ENCODE measurements at places on chromosomes 4 and X.

DNA sequence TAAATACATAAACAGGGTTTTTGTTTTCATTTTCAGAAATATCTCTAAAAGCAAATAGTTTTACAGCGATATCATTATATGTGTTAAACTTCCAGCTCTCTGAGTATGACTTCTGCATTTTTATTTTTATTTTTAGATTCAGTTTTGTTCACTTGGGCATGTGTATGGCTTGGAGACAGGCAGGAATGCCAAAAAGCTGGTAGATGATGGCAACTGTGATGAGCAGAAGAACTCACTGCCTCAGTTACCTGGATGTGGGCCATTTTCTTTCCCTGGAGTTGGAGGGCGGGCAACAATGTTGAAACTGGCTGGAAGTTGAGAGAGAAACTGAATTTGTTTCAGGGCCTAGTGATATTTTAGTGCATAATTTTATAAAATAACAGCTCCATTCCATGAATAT lies 266.4 kb downstream of the ARHGAP24 start:
- DNase-seq: no peak

DNA sequence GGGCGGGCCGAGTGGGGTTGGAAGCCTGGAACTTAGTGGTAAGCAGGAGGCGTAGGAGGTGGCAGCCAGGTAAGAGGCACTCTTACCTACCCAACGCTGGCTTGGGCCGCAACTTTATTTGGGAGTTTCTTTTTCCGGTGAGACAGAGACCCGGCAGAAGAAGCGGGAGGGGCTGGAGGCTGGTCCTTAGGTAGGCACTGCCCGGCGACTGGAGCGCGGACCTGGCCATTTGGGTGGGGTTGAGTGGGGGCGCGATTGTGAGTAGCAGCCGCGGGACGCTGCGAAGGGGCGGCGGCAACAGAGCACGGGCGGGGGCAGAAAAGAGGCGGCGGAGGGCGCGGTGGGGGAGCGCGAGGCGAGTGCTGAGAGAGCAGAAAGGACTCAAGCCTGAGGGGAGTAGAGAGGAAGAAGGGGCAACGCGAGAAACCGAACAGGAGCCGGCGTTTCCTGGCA lies 334 bp upstream of the POU4F2 start:
- no peak for DNase-seq

DNA sequence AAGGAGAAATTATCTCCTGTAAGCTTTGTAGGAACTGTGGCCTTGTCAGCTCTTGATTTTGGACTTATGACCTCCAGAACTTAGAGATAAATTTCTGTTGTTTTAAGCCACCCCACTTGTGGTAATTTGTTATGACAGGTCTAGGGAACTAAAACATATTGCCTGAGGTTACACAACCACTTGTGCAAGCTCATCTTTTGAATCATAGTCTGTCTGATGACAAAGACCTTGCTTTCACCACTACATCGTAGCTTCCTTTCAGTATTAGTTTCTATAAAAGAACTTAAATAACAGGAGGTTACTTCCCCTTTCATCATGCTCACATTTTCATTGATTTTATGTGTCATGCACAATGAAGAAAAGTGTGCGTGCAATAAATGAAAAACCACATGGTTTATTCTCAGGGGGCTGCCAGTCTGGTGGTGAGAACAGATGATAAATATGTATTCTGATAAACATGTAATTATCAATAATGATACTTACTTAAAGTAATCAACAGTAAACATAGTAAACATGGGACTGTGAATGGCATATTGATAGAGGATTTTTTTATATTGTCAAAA lies 690.0 kb upstream of the HS3ST1 start:
- no peak for DNase-seq

DNA sequence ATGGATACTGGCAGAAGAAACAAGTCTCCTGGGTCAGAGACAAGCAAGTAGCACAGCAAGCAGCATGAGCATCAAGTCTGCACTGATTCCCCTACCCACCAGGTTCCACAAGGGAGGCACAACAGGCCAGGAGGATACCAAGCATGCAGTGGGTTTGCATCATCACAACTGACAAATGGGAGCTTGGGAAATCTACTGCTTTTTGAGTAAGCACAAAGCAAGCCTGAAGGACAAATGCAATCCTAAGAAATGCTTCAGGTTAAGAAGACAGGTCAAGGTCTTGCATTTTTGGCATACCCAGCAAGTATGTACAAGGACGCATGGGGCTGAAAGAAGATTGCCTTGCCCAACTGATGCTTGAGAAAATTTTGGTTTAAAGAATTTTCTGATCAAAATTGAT lies 279.6 kb downstream of the PDGFC start:
- DNase-seq: no peak

DNA sequence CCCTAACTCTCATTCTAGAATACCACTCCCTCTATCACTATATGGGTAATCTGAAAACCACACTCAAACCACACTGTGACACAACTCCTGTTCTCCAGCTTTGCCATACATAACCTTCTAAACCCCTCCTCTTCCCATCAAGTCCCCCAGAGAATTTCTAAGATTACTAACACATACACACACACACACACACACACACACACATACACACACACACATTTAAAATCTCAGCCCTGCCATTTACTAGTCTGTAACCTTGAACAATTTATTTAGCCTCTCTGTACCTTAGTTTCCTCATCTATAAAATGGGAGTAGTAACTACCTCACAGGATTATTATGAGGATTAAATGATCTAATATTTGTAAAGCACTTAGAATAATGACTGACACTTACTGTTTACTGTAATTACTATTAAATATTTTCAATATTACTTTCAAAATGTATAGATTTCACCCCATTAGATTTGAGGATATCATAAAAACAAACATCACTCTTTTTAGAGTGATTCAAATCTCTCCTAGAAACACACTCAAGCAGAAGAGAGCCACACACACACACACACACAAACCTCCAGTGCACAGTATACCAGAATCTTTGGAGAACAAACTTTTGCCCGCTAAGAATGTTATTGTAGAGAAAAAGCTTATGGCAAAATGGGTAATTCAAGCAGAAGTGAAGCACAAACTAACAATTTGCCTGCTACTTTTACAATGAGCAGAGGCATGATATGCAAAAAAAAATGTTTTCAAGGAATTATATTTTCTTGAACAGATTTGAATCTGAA lies 3.8 kb downstream of the ANKRD50 start:
- no peak for DNase-seq

DNA sequence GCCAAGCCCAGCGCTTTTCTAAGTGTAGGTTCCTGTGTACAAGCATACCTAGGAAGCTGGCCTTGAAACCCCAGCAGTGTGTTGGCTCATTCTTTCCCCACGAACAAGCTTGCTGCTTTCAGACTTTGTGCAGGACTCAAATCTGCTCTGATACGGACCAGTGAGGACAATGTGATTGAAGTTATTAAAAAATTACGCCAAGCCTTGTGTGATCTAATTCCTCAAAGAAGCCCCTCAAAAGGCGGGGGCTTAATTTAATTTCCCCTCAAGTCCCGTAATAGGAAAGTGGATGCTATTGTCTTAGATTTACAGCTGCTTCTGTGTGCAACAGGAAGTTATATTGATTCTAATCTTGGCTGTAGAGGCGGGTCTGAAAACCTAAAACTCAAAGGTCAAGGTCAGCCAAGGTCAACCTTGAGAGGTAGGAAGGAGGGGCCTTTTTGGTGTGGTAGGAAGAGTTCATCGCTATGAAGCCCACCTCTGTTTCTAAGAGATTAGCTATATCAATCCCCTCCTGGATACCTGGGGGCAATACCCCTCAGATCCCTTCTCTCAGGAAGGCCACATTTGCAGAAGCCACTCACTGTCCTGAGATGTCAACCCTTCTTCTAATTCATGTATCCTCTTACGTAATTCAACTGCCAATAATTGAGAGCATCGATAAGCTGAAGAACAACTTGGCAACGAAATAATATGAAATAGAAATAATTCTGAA lies 45.1 kb downstream of the TBC1D9 start:
- no peak for DNase-seq

DNA sequence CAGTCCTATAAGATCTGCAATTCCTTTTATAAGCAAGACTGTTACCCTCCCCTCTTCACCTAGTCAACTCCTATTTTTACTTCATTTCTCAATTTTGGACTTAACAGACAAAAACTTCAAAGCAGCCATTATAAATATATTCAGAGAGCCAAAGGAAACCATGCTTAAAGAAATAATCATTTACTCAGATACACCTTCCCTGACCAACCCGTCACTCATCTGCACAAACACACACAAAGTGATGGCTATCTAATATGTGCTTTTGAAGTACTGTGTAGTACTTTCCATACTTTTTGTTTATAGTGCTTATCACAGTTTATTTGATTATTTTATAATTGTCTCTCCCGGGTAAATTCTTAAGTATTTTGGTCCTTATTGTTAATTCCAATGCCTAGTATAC lies 117.2 kb downstream of the TBC1D19 start:
- DNase-seq: no peak

- no peak for DNase-seq
These were observed 52.7 kb downstream of the SPINK2 start for GRCh38 chr4:56768763-56769162.

DNA sequence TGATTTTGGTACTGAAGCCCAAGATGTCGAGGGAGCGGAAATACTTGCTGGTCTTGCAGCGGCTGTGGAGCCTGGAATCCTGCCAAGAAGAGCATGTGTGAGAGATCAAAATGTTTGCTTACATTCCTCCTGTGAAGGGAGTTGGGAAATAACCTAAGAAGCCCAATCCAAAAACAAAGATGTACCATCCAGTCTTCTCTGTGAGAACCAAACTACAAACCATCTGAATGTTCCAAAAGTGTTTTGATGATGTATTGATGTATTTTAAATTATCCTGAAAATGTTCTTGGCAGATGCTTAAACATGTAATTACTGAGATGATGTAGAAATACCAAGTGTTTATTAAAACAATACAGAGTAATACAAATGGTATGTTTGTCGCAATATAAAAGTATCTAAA lies 10.1 kb upstream of the ADH1A start:
- DNase-seq: no peak

- DNase-seq: no peak
These were observed 3.8 kb downstream of the FGG start for GRCh38 chr4:154608361-154609252.

DNA sequence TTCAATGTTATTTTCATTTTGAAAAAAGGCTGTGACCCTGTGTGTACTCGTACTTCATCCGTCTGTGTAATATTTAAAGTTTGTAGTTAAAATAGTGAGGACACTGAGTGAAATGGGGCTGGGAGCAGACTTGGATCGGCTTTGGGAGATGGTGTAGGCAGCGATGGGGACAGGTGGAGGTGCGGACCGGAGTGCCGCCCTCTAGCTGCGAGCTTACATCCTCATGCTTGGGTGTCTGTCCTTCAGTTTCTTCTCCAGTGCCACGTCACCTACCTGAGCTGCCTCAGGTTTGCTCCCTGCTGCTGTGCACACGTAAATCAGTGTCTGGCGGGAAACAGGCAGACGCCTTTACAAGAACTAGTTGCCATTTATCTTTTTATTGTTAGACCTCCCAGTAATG lies 146.1 kb downstream of the GPR143 start:
- no peak for DNase-seq

DNA sequence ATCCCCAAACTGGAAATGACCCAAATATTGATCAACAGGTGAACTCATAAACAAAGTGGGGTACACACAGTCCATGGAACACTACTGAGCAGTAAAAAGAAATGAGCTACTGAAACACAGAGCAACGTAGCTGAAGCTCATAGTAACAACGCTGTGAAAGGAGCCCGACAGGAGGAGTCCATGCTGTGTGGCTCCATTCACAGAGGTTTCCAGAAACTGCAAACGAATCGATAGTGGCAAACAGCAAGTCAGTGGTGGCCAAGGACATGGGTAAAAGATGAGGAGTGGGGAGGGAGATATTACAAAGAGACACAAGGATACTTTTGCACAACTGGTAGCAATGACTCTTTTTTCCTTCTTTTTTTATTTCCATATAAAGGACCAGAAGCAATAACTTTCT lies 90.4 kb downstream of the HAUS3 start:
- no peak for DNase-seq

DNA sequence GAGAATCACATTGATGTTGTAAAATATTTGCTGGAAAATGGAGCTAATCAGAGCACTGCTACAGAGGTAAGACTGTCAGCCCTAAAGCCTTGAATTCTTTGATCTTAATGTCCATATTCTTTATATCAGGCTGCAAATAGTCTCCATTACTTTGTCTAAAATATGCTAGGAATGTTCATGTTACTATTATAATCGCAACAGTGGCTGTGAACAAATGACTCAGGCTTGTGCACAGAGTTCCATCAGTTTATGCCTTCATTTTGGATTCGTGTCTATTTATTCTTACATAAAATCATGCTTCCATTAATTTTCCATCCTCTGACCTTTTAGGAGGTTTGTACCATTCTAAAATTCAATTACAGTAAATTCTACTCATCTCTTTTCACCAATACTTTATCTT lies 182.7 kb downstream of the ANK2 start:
- no peak for DNase-seq

- DNase-seq: no peak
These were observed 156.1 kb downstream of the ZNF330 start for GRCh38 chr4:141376769-141377168.

GRCh38 chr4:99783940-99784339 lies 32.7 kb upstream of the DAPP1 start:
- DNase-seq: no peak
